ENCODE measurements at places on chromosomes 6 and 20.

DNA sequence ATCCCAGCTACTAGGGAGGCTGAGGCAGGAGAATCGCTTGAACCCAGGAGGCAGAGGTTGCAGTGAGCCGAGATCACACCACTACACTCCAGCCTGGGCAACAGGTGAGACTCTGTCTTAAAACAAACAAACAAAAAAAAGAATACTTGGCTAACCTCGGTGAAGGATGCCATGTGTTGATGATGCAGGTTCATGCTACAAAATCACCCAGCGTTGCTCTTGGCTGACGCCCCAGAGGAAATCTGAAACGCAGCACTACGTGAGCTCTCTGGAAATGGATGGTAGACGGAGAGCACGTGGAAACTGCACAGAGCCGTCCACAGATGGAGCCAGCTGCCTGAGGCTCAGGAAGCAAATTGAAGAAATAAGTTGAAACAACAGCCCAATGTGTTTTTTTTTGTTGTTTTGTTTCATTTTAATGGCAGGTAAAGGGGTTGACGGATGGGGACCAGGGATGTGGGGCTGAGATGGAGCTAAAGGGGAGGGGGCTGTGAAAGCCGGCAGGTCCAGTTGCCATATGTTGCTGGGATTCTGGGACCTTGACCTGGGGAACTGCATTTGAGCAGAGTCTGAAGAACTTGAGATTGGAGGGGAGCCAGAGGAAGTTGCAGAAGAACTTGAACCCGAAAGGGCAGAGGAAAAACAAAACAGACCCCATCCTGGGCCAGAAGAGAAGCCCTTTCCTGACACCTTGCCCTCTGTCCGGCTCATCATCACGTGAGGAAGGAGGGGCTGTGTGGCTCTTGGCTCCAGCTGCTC, 12.8 kb upstream of the MANBAL start:
- no peak for DNase-seq

DNA sequence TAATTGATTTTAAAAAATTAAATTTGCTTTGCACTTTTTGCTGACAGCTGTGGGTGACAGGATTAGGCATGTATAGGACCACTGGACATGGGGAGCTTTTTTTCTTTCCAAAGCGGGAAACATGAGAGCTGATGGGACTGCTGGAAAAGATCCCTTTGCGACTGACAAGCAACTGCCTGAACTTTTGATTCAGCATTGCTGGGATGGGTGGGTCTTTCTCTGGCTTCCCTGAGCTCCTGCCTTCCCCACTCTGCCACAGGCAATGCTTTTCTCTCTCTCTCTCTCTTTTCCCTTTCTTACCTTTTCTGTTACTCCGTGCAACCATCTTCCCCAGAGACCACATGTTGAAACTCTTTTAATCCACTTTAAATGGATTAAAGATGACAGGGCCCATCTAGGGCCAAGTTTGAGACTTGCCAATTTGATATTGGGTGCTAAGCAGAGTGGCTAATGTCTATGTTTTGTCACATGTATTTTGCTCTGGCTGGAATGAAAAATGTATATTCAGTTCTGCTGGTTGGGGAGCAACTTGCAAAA, 33.5 kb upstream of the TPD52L1 start:
- no peak for DNase-seq

- DNase-seq = no peak
Measured at GRCh38 chr6:111596784-111597183, 8.9 kb downstream of the TRAF3IP2 start.

GRCh38 chr20:19473922-19474286, 261.5 kb downstream of the SLC24A3 start:
- no peak for DNase-seq

GRCh38 chr20:40286975-40287531, 402.0 kb downstream of the MAFB start:
- no peak for DNase-seq

GRCh38 chr6:44373051-44373450, 14.5 kb upstream of the CDC5L start:
- DNase-seq = no peak

DNA sequence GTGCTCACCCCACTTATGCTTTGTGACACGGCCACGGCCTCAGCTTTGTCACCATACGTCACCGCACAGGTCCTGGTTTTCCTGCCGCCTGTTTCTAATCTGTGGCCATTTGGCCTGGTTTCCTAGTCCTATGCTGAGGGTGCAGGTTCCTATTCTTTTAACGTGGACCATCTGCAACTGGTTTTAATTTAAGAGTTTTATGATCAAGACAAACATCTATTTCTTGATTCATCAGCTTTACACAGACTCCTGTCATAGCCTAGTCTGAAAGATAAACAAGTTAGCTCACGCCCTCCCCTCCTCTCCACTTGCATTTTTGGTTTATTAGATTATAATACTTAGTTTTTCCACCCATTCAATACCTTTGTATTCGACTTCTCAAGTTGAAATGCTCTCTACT, 97.5 kb upstream of the RPS6KA2 start:
- no peak for DNase-seq

Measured in NAMALWA (cell line).